ENCODE measurements at places on chromosomes 6 and 20.

DNA sequence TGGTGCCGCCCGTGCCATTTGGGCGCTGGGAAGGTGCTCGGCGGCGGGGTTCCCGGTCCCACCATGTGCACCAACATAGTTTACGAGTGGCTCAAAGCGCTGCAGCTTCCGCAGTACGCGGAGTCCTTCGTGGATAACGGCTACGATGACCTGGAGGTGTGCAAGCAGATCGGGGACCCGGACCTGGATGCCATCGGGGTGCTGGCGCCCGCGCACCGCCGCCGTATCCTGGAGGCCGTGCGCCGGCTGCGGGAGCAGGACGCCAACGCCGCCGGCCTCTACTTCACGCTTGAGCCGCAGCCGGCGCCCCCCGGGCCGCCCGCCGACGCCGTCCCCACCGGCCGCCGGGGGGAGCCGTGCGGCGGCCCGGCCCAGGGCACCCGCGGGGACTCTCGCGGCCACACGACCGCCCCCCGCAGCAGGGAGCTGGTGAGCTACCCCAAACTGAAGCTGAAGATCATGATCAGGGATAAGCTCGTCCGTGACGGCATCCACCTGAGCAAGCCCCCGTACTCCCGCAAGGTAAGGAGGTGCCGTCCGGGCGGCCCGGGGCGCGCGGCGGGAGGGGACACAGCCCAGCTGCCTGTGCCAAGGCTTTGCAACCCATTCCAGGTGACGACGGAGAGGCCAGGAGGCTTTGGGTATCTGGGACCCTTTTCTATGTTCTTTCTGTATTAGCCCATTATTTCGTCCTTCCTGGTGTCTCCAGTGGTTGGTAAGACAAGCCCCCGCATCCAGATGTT lies 547 bp downstream of the SAMD5 start:
- DNase-seq: peak; percentile 22

DNA sequence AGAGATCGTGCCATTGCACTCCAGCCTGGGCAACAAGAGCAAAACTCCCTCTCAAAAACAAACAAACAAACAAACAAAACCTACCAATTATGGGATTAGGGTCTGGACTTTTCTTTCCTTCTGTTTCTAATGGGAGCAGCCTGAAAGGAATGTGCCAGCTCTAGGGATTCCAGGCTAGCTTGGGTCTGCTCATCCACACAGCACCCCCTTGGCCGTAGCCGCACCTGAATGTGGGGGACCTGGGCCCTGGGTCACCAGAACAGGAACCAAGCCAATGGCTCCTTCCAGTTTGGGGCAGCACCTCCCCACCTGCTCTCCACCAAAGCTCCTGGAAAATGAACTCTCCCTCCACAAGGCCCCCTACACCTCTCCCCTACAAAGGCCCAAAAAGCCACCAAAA lies 6.7 kb downstream of the CTSZ start:
- DNase-seq: no peak

DNA sequence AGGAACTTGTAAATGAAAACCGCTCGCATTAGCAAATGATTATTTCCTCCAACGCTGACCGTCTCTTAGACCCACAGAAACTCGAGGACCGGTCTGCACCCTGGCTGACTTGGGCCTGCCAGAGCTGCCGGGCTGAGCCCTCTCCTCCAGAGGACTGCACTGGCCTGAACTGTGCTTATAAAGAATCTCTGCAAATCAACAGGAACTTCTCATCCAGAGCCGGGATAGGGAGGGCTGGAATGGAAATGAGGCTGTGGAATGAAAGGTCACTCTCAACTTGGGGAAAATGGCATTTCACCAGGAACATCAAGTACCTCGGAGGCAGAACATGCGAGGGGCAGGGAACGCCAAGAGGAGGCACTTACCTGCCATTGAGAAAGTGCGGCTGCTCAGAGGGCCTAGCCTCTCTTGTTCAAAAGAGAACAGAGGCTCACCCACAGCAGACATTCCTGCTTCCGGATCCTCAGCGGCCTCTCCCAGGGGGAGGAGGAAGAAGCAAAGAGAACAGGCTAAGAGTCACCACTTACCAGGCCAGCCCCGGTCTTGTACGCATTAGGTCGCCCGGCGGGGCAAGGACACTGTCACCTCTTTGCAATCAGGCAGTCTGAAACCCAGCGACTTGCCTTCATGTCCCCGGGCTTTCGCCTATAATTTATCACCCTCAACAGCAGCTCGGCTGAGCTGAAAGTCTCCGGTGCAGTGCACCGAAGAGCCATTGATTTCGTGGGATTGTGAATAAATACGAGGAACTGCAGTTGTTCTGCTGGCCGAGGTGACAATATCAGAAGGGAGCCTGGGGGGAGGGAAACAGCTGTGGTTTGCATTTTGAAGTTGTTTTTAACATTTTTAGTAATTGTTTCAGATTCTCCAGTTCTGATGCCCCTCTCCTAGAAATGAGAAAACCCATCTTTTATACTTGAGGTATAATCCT lies 37.6 kb downstream of the ZMYND8 start:
- no peak for DNase-seq

GRCh38 chr6:111918825-111919224 lies 45.6 kb upstream of the FYN start:
- no peak for DNase-seq

GRCh38 chr6:33206027-33206863 lies 1.8 kb downstream of the HSD17B8 start:
- DNase-seq: no peak

- peak; percentile 28 for DNase-seq
Observed at GRCh38 chr6:143513410-143513809, 1.9 kb upstream of the FUCA2 start.

- DNase-seq: no peak
Observed at GRCh38 chr6:37005827-37006567, 542 bp downstream of the FGD2 start.

DNA sequence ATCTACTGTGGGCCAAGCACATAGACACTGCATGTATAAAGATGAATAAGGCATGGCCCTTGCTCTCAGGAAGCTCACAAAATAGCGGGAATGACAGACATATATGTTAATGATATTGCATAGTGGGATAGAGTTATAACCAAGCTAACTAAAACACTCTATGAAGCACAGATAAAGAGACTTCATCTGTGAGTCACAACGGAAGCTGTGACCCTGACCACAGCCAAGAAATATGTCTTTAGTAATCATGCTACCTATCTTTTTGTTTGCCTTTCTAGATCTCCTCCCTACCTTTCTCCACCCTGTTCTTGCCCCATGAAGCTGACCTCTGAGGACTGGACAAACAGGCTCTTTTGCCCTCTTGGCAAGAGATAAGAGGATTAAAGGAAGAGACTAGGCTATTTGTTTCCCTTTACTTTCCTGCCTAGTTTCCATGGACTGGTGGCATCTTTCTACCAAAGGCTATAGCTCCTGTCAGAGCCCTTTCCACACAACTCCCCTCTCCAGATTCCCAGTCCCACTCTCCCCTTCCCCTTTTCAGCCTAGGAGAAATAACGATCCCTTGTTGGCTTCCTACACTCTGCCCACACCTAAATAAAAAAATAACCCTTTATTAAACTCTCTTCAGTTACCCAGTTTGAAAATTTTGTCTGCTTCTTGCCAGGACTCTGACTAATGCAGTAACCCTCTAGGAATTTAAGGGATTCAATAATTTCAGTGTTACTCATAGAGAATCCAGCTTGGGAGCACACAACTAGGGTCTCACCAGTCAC lies 504.9 kb upstream of the MARCKS start:
- no peak for DNase-seq

GRCh38 chr6:53095270-53095669 lies 30.1 kb downstream of the FBXO9 start:
- DNase-seq: no peak

DNA sequence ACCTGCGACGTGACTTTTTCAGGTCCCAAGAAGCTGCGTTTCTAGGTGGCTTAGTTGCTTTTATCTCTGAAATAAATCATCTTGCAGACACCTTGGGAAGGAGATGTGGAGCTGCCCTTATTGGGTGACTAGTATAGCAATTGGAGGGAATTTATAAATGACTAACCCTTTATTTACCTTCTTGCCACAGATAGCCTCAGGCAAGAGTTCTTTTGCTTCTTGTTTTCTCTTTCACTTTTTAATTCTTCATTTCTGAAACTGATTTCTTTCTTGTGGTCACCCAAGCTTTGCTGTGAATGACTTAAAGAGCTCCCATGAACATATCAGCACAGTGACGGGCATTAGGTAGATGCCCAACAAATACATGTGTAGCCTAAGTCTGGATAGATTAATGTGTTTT lies 3.0 kb downstream of the ADGRF4 start:
- peak; percentile 14 for DNase-seq

- DNase-seq: no peak
Observed at GRCh38 chr6:143595251-143596036, 82.3 kb upstream of the PHACTR2 start.

- no peak for DNase-seq
Observed at GRCh38 chr20:17822039-17822438, 122.3 kb downstream of the BANF2 start.

- no peak for DNase-seq
Observed at GRCh38 chr20:45985573-45985972, 13.6 kb upstream of the ZNF335 start.

DNA sequence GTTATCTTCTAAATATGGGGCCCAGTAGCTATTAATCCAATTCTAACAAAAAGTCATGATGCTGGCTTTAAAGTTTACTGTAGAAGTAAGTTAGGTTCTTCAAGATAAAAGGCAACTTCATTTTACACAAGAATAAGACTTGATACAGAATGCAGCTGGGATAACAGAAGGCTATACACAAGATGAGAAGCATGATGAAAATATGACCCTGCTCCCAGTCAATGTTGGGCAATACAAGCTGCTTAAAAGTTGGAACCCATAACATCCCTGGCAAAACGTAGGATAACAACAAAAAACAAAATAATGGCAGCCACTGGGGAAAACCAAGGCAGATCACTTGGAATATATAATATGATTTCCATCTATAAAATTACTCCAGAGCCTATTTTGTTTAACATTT lies 87.6 kb upstream of the RSPO3 start:
- DNase-seq: no peak

DNA sequence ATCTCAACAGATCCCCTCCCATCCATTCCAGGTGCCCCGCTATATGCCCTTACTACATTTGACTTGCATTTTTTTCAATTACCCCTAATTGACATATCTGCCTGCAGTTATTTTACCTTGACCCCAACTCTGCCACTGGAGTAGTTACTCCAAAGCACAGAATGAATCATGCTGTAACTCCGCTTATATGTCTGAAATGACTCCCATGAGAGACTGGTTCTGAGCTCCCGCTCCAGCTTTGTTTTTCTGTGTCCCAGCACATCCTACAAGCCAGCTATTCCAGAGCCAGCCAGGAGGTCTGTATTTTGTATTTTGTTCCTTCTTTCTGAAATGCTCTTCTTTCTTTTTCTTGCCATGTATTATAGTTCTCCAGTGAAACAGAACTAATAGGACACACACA lies 10.9 kb upstream of the NOX3 start:
- no peak for DNase-seq

DNA sequence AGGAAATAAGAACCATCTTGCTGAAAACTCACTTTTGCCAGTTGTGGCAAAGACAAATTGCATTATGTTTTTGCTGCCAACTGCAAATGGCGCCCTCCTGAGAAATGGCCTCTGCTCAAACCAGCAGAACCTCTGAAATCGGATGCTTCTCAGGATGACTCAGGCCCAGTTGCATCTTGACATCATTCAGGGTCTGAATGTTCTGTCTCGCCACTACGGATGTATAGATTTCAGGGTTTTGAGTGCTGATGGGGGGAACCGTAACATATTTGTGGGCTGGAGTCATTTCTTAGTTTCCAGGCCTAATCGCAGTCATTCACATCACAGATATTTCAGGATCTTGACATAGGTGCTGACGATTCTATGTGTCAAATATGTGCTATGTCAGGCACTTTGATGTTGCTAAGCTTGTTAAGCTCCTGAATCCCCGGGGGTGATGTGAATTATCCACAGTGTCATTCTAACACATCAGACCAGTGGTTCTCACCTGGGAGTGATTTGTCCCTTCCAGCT lies 207.1 kb downstream of the NFATC2 start:
- DNase-seq: peak; percentile 98

- no peak for DNase-seq
Observed at GRCh38 chr6:87705070-87705691, 3.1 kb upstream of the AKIRIN2 start.

- no peak for DNase-seq
Observed at GRCh38 chr6:138287144-138287955, 69.1 kb upstream of the PBOV1 start.

GRCh38 chr6:169976301-169977081 lies 225.1 kb downstream of the ERMARD start:
- DNase-seq: no peak

- DNase-seq: peak; percentile 18
Observed at GRCh38 chr6:166862287-166862977, 93.9 kb downstream of the RNASET2 start.

DNA sequence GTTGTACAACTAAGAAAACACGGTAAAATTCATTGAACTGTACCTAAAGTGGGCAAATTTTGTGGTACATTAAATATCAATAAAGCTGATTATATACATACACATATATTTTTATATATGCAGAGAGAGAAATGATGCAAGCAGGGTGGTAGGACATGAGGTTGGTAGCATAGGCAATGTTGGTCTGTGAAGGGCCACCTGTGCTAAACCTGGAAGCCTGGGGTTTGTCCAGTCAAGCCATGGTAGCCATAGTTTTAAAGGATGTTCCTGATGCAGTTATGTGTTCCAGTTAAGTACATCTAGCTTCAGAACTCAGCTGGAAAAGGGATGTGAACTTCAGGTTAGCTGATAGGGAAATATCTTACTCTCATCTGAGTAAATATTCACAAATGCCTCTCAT lies 60.1 kb downstream of the TRIM38 start:
- no peak for DNase-seq

GRCh38 chr20:50233325-50234212 lies 42.9 kb downstream of the CEBPB start:
- no peak for DNase-seq

- no peak for DNase-seq
Observed at GRCh38 chr6:164344801-164345291, 930.3 kb downstream of the QKI start.

DNA sequence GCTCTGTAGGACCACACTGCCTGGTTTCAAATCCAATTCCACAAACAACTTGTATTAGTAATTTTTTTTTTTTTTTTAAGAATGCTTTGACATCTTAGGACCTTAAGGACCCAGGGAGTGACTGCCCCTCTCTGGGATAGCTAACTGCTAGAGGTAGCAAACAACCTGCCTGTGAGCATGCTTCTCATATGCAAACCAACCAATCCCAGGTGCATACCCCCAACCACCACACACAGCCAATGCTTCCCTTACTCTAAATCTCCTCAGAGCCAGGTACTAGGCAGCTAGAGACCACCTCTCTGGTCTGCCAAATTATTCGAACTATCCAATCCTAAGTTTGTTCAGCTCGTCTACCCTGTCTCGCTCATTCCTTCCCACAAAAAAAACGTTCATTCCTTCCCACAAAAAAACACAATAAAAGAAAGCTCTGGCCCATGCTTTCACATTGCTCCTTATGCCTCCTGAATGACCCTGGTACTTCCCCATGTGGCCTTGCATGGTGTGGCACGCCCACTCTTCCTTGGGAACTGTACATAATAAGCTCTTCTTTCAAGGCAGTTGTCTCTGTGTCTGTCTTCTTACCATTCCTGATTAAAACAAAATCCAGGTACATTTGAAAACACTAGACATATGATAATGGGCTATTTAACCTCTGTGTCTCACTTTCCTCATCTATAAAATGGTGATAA lies 6.4 kb downstream of the SERAC1 start:
- no peak for DNase-seq

All from HTR-8/SVneo (cell line).